Stimulated activated CD4-positive, alpha-beta T cell treated with anti-CD3 and anti-CD28 coated beads, TNF-alpha, amount 100 ng/mL, for 1 hour (primary cell): ENCODE measurements at places on chromosomes 2 and 18.

DNA sequence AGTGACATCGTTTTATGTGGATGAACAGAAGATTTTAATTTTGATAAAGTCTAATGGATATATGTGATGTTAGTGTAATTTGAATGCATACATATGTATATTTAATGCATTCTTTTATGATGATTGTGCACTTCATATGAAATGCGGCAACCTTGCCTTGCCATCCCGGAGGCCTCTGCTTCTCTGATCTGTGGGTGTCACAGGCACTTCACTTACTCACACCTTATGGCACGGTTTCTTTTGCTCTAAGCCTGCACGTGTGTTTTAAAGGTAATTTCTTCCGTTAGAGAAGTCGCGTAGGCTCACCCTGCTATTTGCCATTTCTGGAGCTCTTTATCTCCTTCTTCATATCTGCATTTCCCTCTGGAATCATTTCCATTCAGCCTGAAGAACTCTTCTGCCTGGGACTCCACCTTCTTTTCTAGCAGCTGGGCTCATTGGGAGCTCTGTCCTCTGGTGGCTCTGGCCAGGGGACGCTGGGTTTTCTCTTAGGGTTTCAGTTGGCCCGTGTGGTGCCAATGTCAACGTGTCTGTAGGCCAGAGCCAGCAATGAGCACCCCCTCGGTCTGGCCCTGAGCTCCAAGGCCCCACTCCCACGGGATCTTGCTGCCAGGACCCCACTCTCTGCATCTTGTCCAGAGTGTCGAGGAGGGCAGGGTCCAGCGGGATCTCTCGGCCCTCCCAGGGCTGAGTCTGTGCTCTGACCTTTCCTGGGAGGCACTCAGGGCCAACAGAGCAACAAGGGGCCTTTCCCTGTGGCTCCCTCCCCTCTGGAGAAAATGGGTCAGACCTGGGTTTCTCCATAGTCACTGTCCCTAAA, 97.3 kb downstream of the RTP5 start:
- DNase-seq = no peak

DNA sequence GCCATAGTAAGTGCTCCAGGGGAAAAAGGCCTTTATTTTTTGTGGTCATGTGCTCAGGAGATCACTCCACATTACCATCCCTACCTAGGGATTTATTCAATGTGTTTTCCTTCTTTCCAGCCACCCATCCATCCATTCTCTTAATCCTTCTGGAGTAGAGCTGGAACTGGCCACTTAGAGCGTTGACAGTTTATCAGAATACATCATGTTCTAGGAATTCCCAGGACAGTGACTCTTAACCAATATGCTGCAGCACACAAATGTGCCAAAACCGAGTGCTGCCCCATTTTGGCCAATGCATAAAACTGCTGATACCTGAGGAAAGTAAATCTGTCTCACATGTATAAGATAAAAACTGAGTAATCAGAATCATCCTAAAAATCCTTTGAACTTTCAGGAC, 63.7 kb downstream of the FARSB start:
- no peak for DNase-seq

DNA sequence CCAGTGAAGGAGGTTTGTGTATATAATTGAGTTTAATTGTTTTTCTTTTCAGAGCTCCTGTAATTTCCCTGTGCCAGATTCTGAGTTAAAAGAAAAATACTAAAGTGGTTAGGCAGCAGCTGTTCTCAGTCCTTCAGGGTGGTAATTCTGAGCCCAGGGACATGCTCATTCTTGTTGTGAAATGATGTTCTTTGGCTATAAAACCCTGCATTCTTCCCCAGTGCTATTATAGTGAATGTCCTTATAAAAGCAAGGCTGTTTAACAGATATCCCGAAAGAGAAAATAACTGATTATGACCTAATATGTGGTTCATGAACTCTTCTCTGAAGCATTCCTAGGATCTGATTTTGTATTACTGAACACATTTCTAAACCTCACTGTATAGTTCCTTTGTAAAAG, 34.0 kb downstream of the ADAM23 start:
- DNase-seq = no peak

GRCh38 chr2:205500951-205501350, 181.3 kb upstream of the NRP2 start:
- no peak for DNase-seq

GRCh38 chr2:109208071-109208950, 79.3 kb downstream of the SH3RF3 start:
- no peak for DNase-seq

DNA sequence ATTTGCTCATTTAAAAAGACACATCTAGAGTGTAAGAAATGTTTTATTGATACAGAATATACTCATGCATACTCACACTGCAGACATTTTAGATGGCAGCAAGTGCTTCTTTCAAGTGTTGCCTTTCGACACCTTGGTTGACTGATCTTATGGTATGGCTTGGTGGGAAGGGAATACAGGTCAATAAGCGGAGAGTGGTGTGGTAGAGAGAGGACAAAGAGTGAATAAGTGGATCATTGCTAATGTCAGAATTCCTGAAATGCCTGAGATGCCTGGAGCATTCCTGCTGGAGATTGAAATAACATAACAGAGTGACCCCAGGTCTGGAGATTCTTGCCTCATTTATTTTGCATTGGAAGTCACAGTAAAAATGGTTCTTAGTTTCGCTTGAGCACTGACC, 76.7 kb downstream of the RND3 start:
- DNase-seq = no peak

DNA sequence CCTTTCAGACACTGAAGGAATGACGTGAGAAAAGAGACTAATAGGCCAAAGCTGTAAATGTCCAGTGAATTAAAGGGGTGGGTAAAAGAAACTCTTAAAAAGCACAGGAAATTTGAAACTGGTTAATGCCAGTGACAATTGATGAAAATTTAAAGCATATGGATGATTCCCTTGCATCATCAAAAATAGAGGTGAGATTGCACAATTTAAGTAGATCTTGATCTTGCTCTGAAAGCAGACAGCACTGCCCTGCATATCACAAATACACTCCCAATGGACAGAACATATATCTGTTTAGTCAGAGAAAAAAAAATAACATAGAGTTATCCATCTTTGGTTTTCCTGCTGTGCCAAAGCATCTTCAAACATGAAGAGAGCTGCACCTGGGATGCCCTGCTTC, 86.7 kb upstream of the UBE2E3 start:
- no peak for DNase-seq

GRCh38 chr2:204608237-204608939, 63.1 kb downstream of the PARD3B start:
- no peak for DNase-seq

- DNase-seq = no peak
Measured at GRCh38 chr2:226020176-226020575, 620.7 kb downstream of the NYAP2 start.

- DNase-seq = no peak
Measured at GRCh38 chr2:221997100-221997499, 301.7 kb downstream of the PAX3 start.

DNA sequence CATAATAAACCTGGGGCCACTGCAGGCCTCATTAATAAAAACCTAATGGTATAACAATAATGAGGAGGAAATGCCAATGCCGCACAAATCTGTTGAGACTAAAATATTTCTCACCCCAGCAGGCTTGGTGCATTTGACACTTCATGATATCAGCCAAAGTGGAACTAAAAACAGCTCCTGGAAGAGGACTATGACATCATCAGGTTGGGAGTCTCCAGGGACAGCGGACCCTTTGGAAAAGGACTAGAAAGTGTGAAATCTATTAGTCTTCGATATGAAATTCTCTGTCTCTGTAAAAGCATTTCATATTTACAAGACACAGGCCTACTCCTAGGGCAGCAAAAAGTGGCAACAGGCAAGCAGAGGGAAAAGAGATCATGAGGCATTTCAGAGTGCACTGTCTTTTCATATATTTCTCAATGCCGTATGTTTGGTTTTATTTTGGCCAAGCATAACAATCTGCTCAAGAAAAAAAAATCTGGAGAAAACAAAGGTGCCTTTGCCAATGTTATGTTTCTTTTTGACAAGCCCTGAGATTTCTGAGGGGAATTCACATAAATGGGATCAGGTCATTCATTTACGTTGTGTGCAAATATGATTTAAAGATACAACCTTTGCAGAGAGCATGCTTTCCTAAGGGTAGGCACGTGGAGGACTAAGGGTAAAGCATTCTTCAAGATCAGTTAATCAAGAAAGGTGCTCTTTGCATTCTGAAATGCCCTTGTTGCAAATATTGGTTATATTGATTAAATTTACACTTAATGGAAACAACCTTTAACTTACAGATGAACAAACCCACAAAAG, 580.9 kb upstream of the TMEFF2 start:
- DNase-seq = no peak

DNA sequence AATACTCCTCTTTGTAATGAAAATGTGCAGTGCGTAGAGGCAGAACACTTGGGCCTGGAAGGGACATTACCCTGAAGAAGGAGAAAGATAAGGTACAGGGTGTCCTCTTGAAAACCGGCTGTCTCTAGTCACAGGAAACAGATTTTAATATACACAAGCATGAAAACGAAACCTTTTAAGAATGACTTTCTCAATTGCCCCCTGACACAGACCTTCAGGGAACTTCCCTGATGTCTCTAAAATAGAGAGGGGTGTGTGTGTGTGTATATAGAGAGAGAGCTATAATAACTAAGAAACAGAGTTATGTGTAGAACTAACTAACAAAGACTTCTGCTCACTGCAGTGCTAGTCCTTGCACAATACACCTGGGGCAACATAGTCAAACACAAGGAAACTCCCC, 780.0 kb downstream of the CNTNAP5 start:
- DNase-seq = no peak

DNA sequence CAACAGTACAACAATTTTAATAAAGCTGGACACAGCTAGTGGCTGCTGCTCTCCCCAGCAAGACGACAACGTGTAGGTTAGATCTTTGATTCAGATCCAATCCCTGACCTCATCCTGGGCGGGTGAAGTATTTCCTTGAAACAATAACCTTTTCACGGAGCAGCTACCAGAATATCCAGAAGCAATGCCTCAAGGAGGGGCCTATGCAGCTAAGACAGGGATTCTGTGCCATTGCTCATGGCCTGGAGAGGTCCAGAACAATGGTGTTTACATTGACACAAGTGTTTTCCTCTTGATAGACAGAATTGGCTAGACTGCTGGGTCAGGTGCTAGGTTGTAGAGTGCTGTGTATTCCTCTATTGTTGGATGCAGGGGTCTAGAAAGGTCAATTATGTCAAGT, 520.1 kb downstream of the BCL11A start:
- DNase-seq = no peak

DNA sequence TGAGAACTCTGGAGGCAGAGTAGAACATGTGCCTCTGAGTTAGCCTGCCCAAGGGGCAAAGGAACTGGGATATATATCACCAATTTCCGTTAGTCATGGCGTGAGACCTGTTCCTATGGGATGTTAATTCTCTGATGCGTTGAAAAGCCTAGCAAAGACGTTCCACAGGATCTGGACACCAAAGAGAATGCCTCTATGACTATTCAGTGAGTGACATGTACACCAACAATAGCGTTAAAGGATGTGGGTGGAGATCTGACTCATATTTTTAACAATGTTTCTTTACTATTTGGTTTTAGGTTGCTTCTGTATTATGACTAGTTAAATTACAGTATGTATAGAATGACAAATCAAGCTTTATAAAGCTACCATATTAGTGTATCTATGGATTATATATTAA, 320.9 kb upstream of the MC4R start:
- DNase-seq = no peak

- DNase-seq = no peak
Measured at GRCh38 chr2:191512216-191512835, 165.6 kb upstream of the NABP1 start.

DNA sequence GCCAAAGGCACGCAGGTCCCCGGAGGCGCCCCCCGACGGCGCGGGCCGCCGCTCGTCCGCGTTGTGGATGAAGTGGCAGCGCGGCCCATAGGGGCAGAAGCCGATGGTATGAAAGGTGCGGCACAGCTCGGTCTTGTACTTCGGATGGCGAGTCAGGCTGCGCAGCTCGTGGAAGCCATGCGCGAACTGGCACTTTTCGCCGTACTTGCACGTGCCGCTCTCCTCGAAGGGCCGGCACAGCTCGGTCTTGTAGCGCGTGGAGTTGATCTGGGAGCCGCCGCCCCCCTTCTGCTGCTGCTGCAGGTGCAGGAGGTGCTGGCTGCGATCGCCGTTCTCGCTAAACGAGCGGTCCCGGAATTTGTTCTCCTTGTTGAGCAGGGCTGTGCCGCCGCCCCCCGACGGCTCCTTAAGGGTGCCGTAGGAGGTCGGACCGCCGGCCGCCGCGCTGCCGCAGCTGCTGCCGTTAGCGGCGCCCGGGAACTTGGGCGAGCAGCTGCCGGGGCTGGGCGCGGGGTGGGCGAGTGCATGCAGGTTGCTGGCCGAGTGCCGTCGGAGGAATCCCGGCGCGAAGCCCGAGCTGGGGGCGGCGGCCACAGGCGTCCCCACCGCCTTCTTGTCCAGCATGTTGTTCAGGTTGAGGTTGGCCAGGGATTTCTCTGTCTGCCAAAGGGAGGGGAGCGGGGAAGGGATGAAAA, 1.2 kb downstream of the ZFP36L2 start:
- DNase-seq = peak; percentile 57

DNA sequence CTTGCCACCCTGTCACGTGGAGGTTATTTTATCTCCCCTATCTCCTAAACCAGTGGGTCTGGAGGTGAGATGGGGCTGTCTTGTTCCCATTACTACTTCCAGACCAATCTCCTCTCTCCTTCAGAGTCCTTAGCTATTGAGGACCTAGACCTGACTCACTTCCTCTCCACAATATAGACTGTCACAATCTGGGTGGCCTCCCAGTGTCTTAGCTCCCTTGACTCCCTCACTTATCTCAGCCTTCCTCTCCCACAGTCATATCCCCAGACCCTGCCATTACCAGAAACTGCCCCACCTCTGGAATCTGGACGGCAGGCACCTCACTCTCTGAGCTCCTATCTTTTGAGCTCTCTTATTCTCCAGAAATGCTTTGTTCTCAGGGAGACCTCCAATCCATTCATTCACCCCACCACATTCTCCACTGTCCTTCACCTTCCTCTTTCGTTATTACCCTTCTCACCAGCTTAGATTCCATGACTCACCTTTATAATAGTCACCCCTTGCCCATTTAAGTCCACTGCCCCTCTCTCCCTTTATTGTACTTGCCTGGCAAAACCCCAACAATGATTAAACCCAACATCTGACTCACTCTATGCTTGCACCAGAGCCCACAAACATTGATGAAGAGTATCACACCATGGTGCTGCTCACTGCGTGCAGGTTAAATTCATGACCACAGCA, 23.3 kb upstream of the SIX3 start:
- no peak for DNase-seq

GRCh38 chr2:158773121-158773520, 22.0 kb upstream of the DAPL1 start:
- DNase-seq = no peak

- DNase-seq = no peak
Measured at GRCh38 chr2:64698177-64698643, 44.5 kb upstream of the SERTAD2 start.

DNA sequence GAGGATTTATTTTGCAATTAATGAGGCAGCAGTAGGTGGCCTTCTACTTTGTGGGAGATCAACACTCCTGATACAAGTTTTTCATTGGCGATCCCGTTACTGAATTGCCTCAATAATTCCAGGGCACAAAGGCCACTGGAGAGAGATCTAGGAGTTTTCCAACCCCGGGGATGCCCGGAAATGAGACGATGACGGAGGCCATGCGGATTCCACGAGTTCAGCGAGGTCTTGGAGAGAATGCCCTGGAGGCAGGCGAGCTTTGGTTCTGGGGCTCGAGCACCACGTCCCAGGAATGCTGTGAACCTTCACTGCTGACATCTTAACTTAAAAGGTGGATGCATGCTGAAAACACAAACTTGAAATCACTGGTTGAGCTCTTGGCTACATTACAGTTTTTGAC, 74.2 kb downstream of the LDLRAD4 start:
- DNase-seq = no peak
